ENCODE measurements at places on chromosomes 7 and 10. TPM values are rescaled to one million over a fixed set of nuclear protein-coding genes. Genes with fewer than 3 reads are reported as not detected.

CPA2 gene
- total RNA-seq = not detected

CREB3L2 gene
- total RNA-seq = 85.3 TPM

MSMB gene
- not detected for total RNA-seq

VWDE gene
- 0.14 TPM for total RNA-seq

DNAJC30 gene
- 7.8 TPM for total RNA-seq

SYNPO2L gene
- total RNA-seq = not detected

GRCh38 chr10:99913831-99914235, 95.9 kb downstream of the DNMBP start:
- no peaks in the 10 kb centered on the region for H3K27me3 ChIP-seq
- no peak overlapping the region for H3K27ac ChIP-seq
- no peak for DNase-seq
- peaks cover 3% of the 10 kb centered on the region for H3K4me1 ChIP-seq

DNA sequence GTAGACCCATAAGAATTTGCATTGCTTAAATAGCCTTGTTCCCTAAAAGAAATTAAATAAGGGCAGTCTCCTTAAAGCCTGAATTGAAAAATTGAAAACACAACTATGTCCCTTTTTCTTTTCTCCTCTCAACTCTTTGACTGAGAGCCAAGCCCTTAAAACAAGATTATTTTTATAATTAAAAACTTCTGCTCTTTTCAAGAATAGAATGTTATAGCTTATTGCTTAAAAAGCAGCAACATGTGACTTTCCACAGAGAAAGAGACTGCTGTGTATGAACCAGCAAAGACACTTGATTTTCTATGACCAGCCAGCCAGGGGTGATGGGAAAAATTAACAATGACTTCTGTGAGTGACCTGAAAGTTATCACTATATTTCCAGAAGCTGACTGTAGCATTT, 295.2 kb upstream of the CELF2 start:
- no peak for DNase-seq
- no peaks in the 10 kb centered on the region for H3K4me1 ChIP-seq
- no peak overlapping the region for H3K4me3 ChIP-seq
- H3K27ac ChIP-seq = no peak overlapping the region

GRCh38 chr7:11702938-11703337, 129.1 kb downstream of the THSD7A start:
- no peak overlapping the region for H3K4me3 ChIP-seq
- no peaks in the 10 kb centered on the region for H3K36me3 ChIP-seq
- H3K4me1 ChIP-seq = no peaks in the 10 kb centered on the region
- H3K27me3 ChIP-seq = no peaks in the 10 kb centered on the region
- no peak overlapping the region for H3K27ac ChIP-seq

DNA sequence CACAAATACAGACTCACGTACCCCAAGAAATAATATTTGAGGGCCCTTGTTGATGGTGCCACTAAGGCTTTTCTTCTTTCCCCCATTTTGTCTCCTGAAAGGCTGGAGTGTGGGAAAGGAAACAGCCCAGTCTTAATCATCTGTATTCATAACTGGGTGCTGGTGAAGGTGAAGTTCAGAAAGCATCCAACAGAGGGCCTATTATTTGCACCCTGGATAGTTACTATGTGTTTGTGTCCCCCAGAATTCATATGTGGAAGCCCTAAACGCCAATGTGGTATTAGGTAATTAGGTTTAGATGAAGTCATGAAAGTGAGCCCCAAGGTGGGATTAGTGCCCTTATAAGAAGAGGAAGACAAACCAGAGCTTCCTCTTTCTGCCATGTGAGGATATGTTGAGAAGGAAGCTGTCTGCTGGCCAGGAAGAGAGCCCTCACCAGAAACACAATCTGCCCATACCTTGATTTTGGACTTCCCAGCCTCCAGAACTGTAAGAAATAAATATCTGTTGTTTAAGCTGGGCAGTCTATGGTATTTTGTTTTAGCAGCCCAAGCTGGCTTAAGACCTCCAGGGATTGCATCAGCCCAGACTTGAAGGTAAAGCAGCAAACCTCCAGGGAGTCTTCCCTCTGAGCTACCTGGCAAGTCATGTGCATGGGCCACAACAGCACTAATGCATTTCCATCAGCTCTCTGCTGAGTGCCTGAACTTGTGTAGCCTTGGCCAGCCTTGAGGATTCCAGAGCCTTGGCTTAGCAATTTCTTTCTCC, 90.0 kb upstream of the ADRB1 start:
- H3K27ac ChIP-seq = no peak overlapping the region
- no peaks in the 10 kb centered on the region for H3K27me3 ChIP-seq
- DNase-seq = no peak
- no peak overlapping the region for H3K4me3 ChIP-seq
- H3K36me3 ChIP-seq = no peaks in the 10 kb centered on the region

DNA sequence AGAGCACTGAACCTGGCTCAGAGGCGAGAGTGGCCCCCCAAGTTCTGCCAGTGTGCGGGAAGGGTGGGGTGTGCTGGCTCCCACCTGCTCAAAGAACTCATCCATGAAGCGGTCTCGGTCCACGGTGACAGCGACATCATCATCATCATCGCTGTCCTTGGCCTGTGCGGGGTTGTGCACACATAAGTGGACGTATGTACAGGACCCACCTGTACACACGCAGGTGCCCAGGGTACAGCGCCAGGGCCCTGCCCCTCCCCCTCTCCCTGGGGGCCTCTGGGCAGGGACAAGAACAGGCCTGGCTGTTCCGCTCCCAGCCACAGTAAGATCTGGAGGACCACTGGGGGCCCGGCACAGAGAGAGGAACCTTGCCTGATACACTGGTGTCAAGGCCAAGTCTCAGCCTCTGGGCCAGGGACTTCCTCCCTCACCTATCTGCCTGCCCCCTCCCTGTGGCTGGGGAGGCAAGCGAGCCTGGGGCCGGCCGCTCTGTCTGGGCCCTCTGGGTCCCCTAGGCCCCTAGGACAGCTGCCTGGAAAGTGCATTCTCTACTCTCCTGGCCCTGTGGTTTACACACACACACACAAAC, 10.4 kb downstream of the STX1A start:
- H3K27me3 ChIP-seq = no peaks in the 10 kb centered on the region
- H3K36me3 ChIP-seq = no peaks in the 10 kb centered on the region
- H3K4me3 ChIP-seq = no peak overlapping the region
- H3K4me1 ChIP-seq = peaks cover 20% of the 10 kb centered on the region

GRCh38 chr7:4958477-4959301, at the start of gene MMD2:
Gene MMD2 (minus strand): TSS chr7:4959187. CDS start chr7:4959017, 170 bp downstream.
- DNase-seq = no peak
- no peak within 1 kb of the TSS for H3K27ac ChIP-seq
- H3K27me3 ChIP-seq = peaks cover 11% of the 10 kb centered on the region
- H3K4me3 ChIP-seq = peak within 1 kb of the TSS; percentile 66
- H3K36me3 ChIP-seq = no peaks in the 10 kb centered on the region
- H3K4me1 ChIP-seq = peaks cover 7% of the 10 kb centered on the region

- H3K36me3 ChIP-seq = no peaks in the 10 kb centered on the region
- H3K27me3 ChIP-seq = no peaks in the 10 kb centered on the region
- H3K4me1 ChIP-seq = no peaks in the 10 kb centered on the region
- no peak overlapping the region for H3K27ac ChIP-seq
Measured at GRCh38 chr10:7035126-7035761, 375.6 kb downstream of the SFMBT2 start.

DNA sequence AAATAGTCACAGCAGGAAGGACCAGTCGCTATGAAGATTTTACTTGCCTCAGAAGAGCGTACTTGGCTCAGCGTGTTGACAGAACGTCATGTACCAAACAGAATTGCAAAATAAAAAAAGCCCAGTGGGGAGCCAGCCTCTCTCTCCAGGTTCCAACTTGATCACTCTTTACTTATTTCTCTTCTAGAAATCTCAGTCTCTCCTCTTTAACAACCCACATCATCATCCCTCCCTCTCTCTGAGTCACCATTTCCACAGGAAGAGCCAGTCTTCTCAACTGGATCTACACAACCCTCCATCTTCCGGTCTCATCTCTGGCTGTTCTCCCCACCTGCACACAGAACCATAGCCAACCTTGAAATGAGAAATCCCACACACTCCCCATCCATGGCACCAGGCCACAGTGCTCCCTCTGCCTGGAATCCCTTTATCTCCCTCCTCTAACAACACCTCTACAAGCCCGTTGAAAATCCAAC, 718.3 kb downstream of the GRID1 start:
- H3K36me3 ChIP-seq = no peaks in the 10 kb centered on the region
- H3K4me3 ChIP-seq = no peak overlapping the region
- DNase-seq = no peak
- no peaks in the 10 kb centered on the region for H3K27me3 ChIP-seq
- no peaks in the 10 kb centered on the region for H3K4me1 ChIP-seq
- no peak overlapping the region for H3K27ac ChIP-seq

DNA sequence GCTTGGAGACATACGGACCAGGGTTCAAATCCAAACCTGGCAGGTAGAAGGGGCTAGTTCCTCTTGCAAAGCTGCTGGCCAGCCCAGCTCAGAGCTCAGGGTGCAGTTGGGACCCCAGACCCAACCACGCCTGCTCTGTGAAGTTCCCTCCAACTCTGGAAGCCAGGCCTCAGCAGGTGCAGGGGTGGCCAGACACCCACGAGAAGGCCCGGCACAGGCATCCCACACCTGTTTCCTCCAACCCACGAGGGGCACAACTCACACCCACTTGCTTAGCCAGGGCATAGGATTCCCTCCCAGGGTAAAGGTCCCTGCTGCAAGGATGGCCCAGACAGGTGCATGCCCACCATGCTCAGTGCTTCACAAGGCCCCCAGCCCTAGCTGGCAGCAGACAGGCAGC, 262.4 kb downstream of the GRID1 start:
- no peaks in the 10 kb centered on the region for H3K4me1 ChIP-seq
- no peaks in the 10 kb centered on the region for H3K27me3 ChIP-seq

DNA sequence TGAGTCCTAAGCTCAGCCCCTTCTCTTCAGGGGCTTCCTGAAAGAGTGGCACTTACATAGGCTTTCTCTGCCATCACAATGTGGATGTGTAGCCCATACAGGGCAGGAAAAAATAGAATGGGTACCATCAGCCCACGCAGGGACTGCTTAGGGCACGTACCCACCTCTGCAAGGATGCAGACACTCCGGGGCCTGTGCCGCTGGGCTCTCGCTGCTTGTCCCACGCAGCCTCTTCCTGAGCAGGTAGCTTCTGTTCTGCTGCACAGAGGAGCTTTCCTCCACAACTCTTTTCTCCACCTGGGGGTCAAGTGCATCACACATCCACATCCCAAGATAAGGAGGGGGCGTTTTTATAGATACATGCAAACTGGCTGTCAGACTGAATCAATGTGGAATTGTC, 34.3 kb downstream of the FRMPD2 start:
- no peak overlapping the region for H3K4me3 ChIP-seq
- H3K36me3 ChIP-seq = no peaks in the 10 kb centered on the region
- H3K4me1 ChIP-seq = no peaks in the 10 kb centered on the region
- no peak overlapping the region for H3K27ac ChIP-seq
- H3K27me3 ChIP-seq = no peaks in the 10 kb centered on the region

- no peaks in the 10 kb centered on the region for H3K4me1 ChIP-seq
- H3K4me3 ChIP-seq = no peak overlapping the region
- DNase-seq = no peak
- no peaks in the 10 kb centered on the region for H3K27me3 ChIP-seq
- no peaks in the 10 kb centered on the region for H3K36me3 ChIP-seq
Measured at GRCh38 chr7:18846765-18847215, 270.6 kb downstream of the TWIST1 start.

GRCh38 chr7:131040467-131040932, 287.2 kb upstream of the MKLN1 start:
- no peaks in the 10 kb centered on the region for H3K27me3 ChIP-seq
- DNase-seq = peak; percentile 24
- peaks cover 35% of the 10 kb centered on the region for H3K4me1 ChIP-seq
- H3K27ac ChIP-seq = no peak overlapping the region
- H3K4me3 ChIP-seq = no peak overlapping the region

DNA sequence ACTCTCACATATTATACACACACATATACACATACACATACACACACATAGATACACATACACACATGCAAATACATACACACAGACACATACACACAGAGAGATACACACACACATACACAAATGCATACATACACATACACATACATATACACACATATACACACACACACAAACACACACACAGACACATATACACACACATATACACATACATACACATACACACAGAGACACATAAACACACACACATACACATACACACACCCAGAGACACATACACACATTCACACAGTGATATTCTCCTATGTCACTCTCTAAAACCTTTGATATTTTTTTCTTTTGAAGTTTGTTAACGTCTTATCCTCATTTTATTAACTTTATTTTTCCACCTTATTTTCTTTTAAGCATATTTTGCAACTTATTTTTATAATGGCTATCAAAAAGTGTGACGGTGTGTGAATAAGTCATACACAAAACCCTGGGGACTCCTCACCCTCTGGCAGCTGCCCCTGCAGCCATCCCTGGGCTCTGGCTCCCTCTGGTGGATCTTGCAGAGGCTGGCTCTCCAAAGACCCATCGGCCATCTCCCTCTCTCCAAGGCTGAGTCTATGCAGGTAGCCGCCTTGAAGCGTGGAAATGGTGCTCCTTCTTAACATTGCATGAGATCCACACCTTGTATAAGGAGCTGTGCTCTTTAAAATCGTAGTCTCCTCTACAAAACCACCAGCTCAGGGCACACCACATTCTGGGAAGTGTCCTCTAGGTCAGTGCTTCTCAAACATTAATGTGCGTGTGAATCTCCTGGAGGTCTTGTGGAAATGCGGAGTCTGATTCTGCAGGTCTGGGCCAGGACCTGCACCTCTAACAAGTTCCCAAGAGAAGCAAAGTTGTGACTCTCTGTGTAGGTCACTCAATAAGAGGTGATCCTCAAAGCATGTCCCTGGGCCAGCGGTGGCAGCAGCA, 4.1 kb upstream of the C10orf120 start:
- H3K4me1 ChIP-seq = no peaks in the 10 kb centered on the region
- no peaks in the 10 kb centered on the region for H3K27me3 ChIP-seq
- no peaks in the 10 kb centered on the region for H3K36me3 ChIP-seq
- no peak for DNase-seq

DNA sequence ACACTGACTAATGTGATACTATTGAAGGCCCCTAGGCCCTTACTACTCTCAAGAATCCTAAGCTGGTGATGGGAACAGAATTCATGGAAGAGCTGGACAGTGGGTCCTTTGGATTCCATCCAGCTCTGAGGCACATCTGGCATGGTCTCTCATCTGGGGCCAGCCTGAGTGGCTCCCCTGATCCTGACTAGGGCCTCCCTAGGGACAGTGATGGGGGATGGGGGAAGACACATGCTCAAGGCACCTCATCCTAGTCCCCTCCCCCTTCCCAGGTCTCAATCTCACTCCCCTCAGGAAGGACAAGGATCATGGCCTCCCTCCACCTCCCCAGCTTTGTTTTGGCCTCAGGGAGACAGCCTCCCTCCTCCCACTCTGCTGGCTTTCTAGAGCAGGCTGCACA, 1.8 kb downstream of the KCNIP2 start:
- H3K27me3 ChIP-seq = no peaks in the 10 kb centered on the region
- H3K4me1 ChIP-seq = peaks cover 6% of the 10 kb centered on the region
- no peak overlapping the region for H3K27ac ChIP-seq
- no peak overlapping the region for H3K4me3 ChIP-seq
- H3K36me3 ChIP-seq = peaks cover 2% of the 10 kb centered on the region

GRCh38 chr7:16260236-16260728, 161.1 kb downstream of the CRPPA start:
- no peaks in the 10 kb centered on the region for H3K4me1 ChIP-seq
- no peak overlapping the region for H3K27ac ChIP-seq
- H3K27me3 ChIP-seq = no peaks in the 10 kb centered on the region
- H3K4me3 ChIP-seq = no peak overlapping the region

GRCh38 chr7:77245015-77245755, 45.6 kb upstream of the FGL2 start:
- peaks cover 38% of the 10 kb centered on the region for H3K4me1 ChIP-seq
- H3K27me3 ChIP-seq = no peaks in the 10 kb centered on the region
- H3K4me3 ChIP-seq = no peak overlapping the region
